ENCODE measurements at places on chromosomes 7 and 10.

DNA sequence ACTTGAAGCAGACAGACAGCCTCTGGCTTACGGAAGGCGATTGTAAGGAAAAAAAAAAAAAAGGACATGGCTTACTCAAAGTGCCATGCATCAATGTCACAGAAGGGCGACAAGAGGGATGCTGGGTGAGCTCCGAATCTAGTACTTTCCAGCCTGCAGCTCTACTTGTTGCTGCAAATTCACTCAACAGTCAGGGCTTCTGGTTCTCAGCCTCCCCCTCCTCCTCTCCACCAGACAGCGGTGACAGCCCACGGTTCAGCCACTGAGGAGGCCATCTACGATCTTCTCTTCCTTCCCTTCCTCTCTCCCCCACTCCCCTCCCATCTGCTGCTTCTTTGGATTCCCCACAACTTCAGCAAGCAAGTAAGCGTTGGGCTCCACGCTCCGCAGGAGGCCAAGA, 63.5 kb downstream of the PRKAG2 start:
- no peak for DNase-seq

DNA sequence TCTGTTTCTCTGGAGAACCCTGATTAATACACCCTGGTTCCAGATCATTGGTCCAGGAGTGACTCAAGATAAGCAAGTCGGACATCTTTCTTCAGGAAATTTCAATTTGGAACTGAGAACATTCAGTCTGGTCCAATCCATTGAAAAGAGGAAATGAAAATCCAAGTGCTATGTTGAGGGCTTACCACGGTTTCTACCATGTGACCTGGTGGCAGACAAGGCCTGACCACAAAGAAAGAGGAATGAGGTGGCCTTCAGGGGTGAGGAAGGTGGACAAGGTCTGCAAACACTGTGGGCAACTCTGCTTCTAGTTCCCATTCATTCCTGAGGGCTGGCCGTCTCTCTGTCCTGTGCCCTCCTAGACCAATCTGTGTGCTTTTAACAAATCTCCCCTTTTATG, 149.2 kb upstream of the GHITM start:
- no peak for DNase-seq

- DNase-seq = no peak
Measured at GRCh38 chr7:36496576-36496975, 106.9 kb downstream of the ANLN start.

DNA sequence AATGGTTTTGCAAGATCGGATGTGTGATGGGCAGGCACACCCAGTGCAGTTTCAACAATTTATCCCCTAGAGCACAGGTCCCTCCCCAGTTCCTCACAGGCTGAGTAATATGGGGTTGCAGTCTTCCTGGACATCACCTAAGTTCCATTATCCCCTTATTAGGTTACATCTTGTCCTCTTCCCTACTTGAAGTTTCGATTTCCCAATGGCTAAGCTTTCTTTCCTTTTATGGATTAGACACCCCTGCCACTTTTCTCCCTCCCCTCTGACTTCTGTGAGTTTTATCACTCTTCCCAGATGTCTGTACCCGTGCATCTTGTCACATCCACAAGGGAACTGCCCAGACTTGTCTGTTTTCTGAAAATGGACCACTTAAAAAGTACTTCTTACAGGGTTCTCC, 2.4 kb upstream of the NIPSNAP2 start:
- no peak for DNase-seq

- no peak for DNase-seq
Measured at GRCh38 chr10:32982293-32982709, 24.3 kb upstream of the ITGB1 start.

Data from NCI-H187 (cell line).